ENCODE measurements at places on chromosomes 3 and 15.

DNA sequence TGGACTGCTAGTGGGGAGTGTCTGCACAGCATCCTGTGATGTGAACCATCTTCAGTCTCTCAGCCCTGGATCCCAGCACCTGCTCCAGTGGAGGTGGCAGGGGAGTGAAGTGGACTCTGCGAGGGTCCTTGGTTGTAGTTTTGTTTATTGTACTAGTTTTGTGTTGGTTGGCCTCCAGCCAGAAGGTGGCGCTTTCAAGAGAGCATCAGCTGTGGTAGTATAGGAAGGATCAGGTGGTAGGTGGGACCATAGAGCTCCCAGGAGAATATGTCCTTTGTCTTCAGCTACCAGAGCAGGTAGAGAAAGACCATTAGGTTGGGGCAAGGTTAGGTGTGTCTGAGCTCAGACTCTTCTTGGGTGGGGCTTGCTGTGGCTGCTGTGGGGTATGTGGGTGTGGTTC lies 20.9 kb downstream of the NEK11 start:
- no peak for DNase-seq

DNA sequence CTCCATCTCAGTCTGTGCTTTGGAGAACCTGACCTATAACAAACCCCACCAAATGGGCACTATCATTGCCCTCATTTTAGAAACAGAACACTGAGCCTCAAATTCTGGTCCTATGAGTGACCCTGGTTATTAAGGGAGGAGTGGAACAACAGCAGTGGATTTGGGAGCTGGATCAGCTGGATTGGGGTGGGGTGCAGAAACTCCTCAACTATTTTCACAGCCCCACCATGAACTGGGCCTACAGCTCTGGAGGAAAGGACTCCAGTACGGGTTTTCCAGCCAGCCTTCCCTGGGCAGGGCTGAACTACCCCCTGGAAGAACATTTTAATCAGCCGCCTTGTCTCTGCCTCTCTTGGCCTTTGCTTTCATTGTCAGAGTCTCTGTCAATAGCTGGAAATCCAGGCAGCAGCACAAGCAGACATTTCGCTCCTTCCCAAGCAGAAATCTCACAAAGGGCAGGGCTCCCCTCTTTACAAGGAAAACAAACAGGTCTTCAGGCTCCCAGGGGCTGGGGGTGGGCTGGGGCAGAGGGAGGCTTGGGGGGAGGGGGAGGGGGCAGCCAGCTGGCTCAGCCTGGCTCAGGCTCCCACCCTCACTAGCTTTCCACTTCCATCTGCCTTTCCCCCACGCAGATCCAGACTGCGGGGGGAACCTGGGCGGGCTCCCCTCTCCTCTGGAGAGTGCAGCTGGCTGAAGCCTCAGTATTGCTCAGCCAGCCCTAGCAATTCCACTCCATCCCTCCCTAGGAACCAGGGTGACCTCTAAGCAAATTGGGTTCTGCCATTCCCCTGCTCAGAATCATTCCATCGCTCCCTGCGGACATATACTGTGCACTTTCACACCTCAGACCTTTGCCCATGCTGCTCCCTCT lies 13.7 kb upstream of the TLE3 start:
- peak; percentile 45 for DNase-seq

DNA sequence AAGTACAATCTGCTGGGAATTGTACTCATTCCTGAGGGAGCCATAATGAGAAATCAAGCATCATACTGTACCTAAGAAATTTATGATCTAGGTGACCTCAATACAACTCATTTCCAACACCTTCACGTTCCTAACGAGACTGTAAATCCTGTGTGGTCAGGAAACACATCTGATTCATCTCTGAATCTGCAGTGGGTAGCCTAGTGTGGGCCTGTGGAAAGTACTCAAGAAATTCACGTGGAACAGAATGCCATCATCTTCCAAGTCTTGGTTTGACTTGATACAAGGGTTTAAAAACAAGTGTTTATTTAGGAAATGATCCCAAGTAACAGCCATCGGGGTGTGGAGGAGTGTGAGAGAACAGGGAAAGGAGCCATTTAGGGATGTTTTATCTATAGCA lies 568.9 kb downstream of the EDEM1 start:
- no peak for DNase-seq

DNA sequence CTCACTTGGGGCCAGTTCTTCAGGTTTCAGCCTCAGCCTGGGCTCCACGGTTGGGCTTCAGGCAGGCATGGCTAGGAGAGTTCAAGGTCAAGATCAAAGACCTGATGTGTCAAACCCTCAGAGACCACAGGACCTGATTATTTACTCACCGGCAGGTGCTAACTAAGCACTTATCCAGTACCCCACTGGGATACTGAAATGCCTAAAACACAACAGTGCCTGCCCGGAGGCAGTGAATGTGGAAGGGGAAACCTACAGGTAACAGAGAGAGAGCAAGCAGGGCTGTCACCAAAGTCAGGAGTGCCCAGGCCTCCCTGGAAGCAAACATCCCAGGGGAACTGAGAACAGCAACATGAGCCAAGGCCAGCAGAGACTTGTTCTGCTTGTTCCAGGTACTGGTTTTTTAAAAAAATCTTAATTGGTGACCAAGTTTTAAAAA lies 6.7 kb downstream of the IDH2 start:
- no peak for DNase-seq

DNA sequence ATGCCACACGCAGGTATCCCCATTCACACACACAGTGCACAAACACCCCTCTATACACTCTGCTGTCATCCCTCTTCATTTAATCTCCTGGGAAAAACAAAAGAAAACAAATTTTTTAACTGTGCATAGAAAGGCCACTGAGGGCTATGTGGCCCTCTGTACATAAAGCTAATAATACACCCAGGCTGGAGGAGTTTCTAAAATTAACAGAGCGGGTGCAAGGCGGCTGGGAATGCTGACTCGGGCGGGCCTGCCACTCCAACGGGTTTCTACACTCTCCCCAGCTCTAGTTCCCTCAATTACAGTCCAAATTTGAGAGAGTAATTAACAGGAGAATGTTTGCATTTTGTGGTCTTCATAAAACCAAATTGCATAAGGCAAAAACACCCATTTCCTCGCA lies 23.1 kb downstream of the HCN4 start:
- no peak for DNase-seq

- no peak for DNase-seq
Measured at GRCh38 chr3:152419748-152420147, 151.0 kb downstream of the MBNL1 start.

DNA sequence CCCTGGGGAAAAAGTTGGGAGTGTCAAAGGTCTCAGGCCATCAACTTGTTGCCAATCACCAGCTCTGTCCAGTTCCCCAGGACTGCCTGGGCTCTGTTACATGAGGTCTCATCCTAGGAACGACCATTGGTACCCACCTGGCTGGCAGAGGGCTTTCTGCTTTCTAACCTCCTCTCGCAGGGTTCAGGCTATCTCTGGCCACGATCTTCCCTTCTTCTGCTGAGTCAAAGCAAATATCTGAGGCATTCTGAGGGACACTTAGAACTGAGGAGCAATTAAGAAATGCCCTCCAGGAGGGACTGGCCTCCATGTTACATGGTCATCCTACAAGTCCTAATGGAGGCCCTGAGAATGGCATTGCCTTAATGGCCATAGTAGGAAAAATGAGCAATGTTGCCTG lies 77.4 kb downstream of the TGFBR2 start:
- no peak for DNase-seq

GRCh38 chr3:172063456-172064432 lies 24.4 kb downstream of the FNDC3B start:
- DNase-seq: no peak

DNA sequence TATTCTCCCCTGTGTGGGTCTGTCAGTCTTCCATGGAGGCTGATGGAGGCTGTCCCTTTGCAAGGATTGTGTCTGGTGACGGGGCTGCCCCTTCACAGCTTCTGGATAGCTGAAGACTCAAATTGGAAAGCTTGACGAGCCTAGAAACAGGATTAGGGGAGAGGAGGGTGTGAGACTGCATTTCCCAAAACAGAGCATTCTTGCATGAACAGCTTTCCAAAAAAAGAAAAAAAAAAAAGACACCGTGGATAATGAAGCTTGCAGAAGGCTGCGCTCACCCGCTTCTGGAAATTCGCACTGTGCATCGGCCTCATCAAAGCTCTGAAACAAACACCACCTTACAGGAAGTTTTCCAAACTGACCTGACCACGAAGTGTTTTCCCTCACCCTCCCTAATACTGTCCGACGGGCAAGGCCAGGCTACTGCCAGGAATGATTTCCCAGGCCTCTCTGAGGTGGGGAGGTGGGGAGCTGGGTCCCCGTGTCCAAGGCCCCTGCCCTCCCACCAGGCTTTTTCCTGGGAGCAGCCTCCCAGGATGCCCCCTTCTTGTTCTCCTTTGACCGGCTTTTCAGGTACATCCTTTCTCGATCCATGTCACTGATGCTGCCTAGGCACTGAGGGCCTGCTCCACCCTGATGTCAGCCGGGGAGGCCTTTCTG lies 24.9 kb upstream of the MUC4 start:
- no peak for DNase-seq

DNA sequence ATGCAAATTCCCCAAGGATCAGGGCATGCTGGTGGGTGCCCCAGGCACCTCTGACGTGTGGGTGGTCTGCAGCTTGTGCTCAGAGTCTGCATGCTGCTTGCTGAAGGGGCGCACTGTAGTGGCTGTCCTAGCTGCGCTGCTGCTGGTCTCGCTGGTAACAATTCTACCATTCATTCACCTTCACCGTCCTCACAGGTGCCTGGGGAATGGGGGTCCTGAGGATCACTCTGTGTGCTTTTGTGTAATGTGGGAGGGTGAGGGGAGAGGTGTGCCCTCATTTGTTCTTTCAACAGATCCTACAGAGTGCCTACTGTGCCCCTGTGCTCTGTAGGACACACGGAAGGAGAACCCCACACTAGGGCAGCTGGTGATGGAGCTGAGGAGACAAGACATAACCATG lies 2.1 kb upstream of the ITGA11 start:
- DNase-seq: no peak

DNA sequence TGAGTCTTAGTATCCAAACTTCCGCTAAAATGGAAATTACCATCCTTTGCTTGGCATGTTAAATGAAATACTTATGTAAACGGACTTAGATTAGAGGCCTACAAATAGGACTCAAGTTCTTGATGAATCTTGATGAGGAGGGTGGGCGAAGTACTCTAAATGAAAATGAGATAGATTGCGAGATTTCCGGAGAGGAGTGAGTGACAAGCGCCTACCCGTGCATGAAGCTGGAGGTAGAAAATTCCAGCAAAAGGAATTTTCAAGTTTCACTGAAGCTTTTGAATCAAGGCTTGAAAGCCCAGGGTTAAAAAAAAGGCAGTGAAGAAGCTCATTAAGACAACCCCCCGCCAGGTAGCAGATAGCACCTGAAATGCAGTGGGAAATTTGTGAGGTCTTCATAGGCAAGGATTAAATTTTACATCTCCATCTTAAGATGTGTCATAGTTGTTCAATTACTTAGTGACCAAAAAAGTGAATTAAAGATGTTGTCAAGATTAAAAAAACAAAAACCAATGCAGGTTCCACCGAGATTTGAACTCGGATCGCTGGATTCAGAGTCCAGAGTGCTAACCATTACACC lies 655 bp upstream of the RAB11A start:
- no peak for DNase-seq

DNA sequence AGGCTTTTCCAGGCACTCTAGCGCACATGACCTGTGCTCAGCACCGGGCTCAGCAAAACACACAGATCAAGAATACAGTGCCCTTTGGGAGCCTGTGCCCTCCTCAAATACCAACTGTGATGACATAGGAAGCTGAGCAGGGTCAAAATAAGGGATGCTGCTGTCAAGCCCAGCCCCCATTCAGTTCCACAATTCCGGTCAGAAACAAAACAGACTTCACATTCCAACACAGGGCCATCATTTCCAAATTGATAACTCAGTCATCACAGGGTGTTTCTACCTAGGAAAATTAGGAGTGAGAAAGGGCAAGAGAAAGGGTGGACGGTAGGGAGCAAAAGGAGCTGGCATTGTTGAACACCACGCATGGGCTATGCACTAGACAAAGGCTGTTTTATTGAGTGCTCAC lies 158.4 kb upstream of the CCDC54 start:
- DNase-seq: no peak

GRCh38 chr3:149506540-149506939 lies 32.0 kb downstream of the TM4SF4 start:
- no peak for DNase-seq

- no peak for DNase-seq
Measured at GRCh38 chr15:37253877-37254276, 153.5 kb upstream of the MEIS2 start.

GRCh38 chr3:47813551-47814177 lies 10.7 kb downstream of the DHX30 start:
- no peak for DNase-seq

DNA sequence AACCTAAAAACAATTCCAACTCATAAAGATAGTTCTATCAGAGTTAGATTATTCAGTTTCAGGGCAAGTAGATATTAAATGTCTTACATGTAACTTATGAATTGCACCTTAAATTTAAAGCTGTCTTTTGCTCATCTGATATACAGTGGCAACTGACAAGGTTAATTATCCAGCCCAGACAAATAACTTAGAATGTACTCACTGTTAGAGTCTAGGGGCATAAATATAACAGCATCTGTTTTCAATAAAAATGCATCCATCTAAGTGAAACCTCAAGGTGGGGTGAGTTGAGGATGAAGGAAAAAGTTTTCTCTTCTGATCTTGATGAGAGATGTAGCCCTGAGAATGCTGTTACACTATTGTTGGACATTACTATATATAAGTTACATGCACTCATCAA lies 112.6 kb downstream of the FBN1 start:
- DNase-seq: no peak

GRCh38 chr3:94217406-94217805 lies 154.5 kb downstream of the NSUN3 start:
- DNase-seq: no peak

- DNase-seq: no peak
Measured at GRCh38 chr3:190012314-190012782, 108.3 kb downstream of the P3H2 start.

GRCh38 chr15:41499109-41499851 lies 5.6 kb downstream of the ITPKA start:
- DNase-seq: no peak

DNA sequence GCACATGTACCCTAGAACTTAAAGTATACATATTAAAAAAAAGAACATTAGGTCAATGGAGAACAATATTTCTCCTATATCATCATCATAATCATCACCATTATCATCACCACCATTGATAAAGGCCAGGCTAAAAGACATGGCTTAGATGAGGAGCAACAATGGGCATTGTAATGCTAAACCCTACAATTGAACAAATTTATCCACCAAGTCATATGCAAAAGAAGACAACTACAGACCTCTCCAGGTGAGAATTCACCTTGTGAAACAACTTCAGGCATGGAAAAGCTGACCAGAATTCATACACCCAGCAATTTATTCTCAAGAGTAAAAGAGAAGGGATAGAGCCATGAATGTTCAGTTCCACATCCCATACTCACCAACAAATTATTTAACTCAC lies 46.3 kb upstream of the BBX start:
- DNase-seq: no peak

- DNase-seq: no peak
Measured at GRCh38 chr3:46316206-46316605, 37.7 kb upstream of the CCR2 start.

Data from NCI-H510A (cell line).